ENCODE measurements at places on chromosomes 6 and 20.

DNA sequence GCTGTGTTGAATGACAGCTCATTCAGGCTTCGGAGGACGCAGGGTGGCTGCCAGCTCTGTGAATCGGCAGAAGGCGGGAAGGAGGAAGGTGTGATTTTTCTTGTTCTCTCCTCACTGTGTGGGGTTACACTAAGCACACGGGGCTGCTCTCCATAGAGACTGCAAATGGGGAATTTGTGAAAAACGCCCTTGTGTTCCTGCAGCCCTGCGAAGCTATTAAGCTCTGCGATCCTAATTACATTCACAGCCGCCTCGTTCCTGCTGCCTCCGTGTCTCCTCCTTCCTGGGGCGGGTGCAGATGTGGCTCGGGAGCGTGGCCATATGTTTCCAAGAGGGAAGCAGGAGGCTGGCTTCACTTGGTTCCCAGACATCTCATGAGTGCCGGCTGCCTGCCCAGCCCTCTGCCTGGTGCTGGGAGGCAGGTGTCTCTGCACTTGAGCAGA, 124.0 kb downstream of the TOX2 start:
- no peaks in the 10 kb centered on the region for H3K27me3 ChIP-seq
- 0 out of 2 replicates have a peak, but pooled peaks cover 4% of the 10 kb centered on the region for H3K36me3 ChIP-seq
- H3K27ac ChIP-seq, result no peak overlapping the region
- H3K4me3 ChIP-seq, result no peak overlapping the region
- H3K4me1 ChIP-seq, result no peaks in the 10 kb centered on the region
- DNase-seq, result no peak

- DNase-seq, result no peak
- no peaks in the 10 kb centered on the region for H3K27me3 ChIP-seq
- H3K36me3 ChIP-seq, result no peaks in the 10 kb centered on the region
- H3K27ac ChIP-seq, result peak overlapping the region; percentile 99
- no peak overlapping the region for H3K4me3 ChIP-seq
- H3K4me1 ChIP-seq, result peaks cover 60% of the 10 kb centered on the region
Observed at GRCh38 chr20:19761326-19761725, 3.3 kb downstream of the RIN2 start.

GRCh38 chr6:73062837-73063236, 162.5 kb downstream of the KHDC1L start:
- no peak for DNase-seq
- no peak overlapping the region for H3K4me3 ChIP-seq
- H3K36me3 ChIP-seq, result no peaks in the 10 kb centered on the region
- no peaks in the 10 kb centered on the region for H3K27me3 ChIP-seq

GRCh38 chr6:154139892-154140291, 100.9 kb downstream of the OPRM1 start:
- no peaks in the 10 kb centered on the region for H3K4me1 ChIP-seq
- no peak overlapping the region for H3K27ac ChIP-seq
- H3K36me3 ChIP-seq, result no peaks in the 10 kb centered on the region
- H3K27me3 ChIP-seq, result no peaks in the 10 kb centered on the region
- DNase-seq, result no peak
- H3K4me3 ChIP-seq, result no peak overlapping the region

- no peaks in the 10 kb centered on the region for H3K27me3 ChIP-seq
- no peaks in the 10 kb centered on the region for H3K36me3 ChIP-seq
- no peak for DNase-seq
- no peak overlapping the region for H3K27ac ChIP-seq
- H3K4me1 ChIP-seq, result peaks cover 1% of the 10 kb centered on the region
- H3K4me3 ChIP-seq, result no peak overlapping the region
Observed at GRCh38 chr6:43938178-43939105, 168.4 kb downstream of the VEGFA start.
